ENCODE measurements at places on chromosomes 6 and 20.

GRCh38 chr6:132888701-132889100, 74.3 kb downstream of the RPS12 start:
- no peak for DNase-seq

DNA sequence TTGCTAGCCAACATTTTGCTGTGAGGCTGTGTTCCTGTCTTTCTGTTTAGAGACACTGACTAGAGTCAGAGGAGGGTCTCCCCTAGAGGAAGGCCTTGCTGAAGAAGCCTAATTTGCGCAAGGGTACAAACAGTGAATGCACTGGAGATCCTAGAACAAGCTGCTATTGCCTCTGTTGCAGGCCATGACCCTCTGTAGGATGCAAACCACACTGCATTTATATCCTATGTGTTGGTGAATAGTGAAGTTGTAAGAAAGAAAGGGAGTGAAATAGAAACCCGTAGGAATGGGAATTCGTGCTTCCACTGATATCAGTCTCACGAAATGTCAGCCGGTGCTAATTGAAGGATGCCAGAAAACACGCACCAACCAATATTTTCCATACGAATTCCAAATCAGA, 88.2 kb downstream of the GJA1 start:
- DNase-seq: no peak

GRCh38 chr6:33632558-33633039, 11.5 kb downstream of the ITPR3 start:
- no peak for DNase-seq

DNA sequence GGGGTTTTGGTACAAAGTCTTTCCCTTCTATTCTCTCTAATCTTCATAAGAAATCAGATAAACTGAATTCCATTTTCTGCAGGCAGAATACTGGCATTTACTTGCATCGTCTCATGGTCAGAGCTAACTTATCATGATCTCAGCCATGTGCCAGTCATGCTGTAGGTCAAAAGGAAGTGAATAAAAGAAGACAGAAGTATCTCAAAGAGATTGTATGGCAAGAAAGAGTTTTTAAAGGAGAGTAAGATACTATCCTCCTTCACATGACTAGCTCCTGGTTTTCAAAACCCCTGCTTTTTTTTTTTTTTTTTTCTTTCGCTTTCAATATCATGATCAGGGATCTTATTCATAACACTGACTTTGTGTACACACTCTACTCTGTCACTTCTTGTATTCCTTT, 398.3 kb downstream of the C6orf118 start:
- no peak for DNase-seq

- no peak for DNase-seq
These were observed 10.5 kb downstream of the DDRGK1 start for GRCh38 chr20:3193806-3194616.

GRCh38 chr6:137423451-137424168, 70.6 kb downstream of the OLIG3 start:
- DNase-seq: no peak

DNA sequence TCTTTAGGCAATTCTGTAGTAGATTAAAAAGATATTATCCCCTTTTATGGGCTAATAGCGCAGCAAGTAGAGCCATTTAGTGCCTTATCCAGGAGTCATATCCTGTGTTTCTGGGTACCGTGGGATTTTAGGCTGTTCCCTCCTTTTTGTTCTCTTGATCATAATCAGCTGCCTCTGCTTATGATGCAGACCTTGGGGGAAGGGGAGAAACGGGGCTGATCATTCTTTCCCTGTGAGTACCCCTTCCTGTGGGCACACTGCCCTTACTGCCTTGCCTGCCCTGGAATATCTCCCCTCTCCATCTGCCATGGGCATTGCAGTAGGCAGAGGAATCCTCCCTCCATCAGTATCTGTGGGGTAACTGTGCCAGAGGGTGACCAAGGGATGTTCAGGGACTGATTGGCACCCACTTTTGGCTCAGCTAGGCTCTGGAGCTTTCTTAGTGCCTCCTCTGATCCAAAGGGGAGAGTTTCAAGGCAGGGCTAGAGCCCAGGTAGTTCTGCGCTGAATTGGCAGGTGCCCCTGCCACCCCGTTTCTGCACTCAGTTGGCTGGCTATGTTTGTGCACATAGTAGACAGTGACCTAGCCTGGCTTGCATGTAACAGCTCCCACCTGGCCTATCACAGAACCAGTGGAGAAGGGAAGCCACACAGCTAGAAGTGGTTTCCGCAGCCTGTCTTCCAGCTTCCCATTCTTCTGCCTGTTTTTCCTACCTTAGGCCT, 103.3 kb downstream of the FIG4 start:
- no peak for DNase-seq

- no peak for DNase-seq
These were observed 42.6 kb upstream of the HDGFL1 start for GRCh38 chr6:22526736-22527135.

DNA sequence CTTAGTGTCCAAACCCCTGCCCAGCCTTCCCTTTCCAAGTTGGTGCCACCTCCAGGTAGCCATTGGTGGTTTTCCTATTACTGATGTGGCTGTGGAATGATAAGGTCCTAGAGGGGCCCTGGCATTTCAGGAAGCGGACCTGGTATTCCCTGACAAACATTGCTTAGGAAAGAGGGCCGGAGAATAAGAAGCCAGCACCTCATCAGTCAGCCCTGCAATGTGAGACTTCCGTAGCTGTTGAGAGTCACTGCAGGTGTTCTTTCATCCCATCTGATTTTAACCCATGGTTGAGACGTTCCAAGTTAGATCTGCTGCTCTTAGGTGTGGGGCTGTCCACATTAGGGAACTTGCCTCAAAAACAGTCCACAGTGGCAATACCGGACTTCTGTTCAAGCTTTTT, 14.8 kb upstream of the NPEPL1 start:
- DNase-seq: no peak

DNA sequence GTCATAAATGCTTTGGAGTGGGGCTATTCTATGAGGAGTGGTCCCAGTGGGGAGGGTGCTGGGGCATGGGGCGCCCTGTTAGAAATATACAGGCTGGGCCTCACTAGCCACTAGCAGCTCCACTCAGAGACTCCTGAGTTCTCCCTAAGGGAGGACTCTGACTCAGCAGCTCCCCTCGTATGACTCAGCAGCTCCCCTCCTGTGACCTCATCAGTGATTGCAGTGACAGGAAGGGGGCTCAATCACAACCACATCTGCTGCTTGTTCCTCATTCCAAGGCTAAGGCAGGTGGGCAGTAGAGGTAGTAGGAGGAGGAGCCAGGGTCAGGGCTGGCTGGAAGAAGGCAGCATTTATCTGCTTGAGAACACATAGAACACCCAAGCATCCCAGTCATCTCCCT, 73.7 kb downstream of the PRND start:
- DNase-seq: no peak

DNA sequence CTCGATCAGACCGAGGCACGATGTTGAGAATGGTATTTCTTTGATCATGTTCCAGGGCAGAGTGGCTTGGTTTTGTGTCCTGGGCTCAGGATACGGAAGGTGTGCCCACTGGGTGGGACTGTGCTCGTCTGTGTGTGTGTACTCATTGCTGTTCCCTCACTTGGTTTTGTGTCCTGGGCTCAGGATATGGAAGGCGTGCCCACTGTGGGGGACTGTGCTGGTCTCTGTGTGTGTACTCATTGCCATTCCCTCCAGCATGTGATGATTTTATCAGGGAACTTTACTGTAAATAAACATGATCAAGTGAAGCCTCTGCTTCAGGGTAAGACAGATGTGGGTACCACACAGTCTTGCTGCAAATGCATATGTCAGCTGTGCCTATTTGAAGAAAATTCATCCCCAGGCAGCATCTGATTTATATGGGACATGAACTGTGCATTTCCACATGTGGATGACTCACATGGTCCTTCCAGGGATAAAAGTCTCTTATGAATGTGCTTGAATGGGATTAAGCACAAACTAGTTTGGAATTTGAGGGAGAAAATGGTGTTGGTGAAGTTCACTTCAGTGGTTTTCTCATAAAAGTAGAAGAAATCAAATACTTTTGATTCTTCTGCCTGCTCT, 274.3 kb downstream of the QKI start:
- no peak for DNase-seq

DNA sequence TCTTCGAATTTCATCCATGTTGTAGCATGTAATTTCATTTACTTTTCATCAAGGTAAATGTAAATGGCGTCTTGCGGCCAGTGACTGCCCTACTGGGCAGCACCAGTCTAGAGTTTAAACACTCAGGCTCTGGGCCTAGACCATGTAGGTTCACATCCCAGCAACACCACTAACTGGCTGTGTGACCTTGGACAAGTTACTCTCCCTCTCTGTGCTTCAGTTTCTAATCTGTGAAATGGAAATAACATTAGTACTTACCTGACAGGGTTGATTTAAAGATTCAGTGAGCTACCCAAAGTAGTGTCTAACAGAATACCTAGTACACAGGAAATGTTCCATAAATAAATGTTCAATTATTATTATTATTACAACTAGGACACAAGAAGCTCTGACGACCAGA, 29.3 kb downstream of the PDRG1 start:
- DNase-seq: no peak

DNA sequence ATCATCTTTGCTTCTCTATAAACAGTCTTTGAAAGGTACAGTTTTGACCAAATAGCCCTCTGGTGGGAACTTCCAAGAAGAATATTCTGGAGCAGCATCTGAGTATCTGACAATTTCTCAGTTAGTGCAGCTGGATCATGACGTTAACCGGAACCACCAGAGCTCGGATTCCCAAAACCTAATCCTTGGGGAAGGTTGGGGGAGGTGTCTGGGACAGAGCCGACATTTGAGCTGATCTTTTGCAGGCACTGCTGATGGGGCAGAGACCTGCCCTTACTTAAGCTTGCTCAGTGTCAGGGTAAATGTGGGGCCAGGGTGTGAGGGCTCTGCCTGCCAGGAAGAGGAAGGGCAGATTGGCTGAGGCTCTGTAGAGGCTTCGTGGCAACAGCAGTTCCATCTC, 416.6 kb downstream of the DHX35 start:
- DNase-seq: no peak

GRCh38 chr6:31122791-31123706, 2.8 kb upstream of the CDSN start:
- DNase-seq: no peak

- DNase-seq: no peak
These were observed 553.8 kb upstream of the PTCHD4 start for GRCh38 chr6:48664826-48665225.

DNA sequence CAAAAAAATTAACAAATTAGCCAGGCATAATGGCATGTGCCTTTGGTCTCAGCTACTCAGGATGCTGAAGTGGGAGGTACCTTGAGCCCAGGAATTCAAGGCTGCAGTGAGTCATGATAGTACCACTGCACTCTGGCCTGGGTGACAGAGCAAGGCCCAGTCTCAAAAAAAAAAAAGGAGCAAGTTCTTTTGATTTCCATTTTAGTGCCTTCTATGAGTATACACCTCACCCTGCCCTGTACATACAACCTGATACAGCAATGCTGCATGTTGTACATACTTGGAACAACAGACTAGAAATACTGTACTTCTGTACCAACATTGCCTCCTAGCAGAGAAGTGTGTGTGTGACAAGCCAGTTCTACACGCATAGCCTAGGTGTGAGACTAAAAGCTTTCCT, 97.3 kb upstream of the CARMIL1 start:
- DNase-seq: no peak

Measured in Jurkat, Clone E6-1 (cell line).